ENCODE measurements at places on chromosomes 3 and 15.

GRCh38 chr3:188568736-188569135 lies 414.8 kb downstream of the LPP start:
- no peak for DNase-seq

DNA sequence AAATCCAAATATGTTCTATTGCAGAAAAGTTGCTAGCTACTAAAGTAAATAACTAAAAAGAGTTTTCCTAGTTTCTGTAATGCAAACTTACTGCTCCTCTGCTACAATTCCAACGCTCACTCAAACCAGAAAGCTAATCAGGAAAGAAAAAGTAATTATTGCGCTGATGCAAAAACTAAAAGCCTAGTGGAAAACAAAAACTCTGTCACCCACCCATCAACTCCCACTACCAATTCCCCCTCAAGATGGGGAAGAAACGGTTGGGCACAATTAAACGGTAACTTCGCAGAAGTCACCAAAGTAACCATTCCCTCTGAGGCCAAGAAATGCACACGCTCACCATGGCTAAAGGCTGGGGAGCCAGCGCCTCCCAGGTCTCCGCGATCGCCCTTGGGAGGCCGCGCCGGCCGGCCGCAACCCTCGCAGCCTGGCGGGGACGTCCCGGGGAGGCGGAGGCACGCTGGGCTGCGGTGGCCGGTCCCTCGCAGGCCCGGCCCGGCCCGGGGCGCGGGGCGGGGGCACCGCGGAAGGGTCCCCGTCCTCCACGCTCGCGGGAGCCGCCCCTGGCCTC lies 684 bp downstream of the SLTM start:
- no peak for DNase-seq

DNA sequence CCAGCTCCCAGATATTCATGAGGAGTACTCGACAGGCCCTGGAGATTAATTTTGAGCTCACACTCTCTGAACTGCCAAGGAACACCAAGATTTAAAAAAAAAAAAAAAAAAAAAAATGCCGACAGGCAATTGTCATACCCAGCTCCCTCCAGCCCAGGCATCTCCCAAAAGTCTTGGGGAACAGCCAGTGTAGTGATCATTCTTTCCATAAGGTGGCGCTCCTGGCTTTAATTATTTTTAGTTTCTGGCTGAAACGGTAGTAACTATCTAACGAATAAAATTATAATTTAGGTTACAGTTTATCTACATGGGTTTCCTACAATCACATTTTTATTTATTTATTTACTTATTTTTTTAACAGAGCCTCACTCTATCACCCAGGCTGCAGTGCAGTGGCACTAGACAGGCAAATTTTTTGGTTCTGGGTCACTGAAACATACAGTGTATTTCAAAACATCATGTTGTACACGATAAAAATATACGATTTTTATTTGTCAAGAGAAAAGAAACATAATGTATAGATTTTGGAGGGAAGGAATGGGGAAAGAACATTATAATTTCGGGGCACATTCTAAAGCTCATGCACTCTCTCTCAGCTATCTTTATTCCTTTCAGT lies 157.3 kb downstream of the ADAMTS9 start:
- DNase-seq, result peak; percentile 1

DNA sequence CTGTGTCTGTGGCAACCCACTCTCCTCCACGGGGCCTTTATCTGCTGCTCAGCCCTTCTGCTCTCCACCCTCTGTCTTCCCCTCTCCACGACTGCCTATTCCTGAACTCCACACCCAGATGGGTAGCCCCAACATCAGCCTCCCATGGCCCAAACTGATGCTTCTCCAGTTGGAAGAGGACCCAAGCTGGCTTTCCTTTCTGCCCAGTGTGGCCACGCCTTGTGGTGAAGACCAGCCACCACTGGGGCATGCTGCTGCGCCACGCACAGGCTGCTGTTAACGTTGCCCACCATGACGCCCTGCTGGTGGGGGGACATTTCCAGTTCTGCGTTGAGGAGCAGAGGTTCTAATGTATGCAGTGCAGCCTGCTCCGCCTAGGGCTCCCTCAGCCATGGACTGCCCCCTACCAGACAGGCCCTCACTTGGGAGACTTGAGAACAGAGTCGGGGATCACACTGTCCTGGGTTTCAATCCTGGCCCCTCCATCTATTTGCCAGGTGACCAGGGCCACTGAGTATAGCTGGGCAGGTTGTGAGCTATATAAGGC lies 26.9 kb downstream of the CFAP100 start:
- DNase-seq, result no peak

- DNase-seq, result no peak
These were observed 417.1 kb upstream of the ARHGEF26 start for GRCh38 chr3:153704115-153704514.

GRCh38 chr15:35673093-35673684 lies 127.2 kb upstream of the DPH6 start:
- DNase-seq, result no peak
